ENCODE measurements at places on chromosomes 4 and X.

DNA sequence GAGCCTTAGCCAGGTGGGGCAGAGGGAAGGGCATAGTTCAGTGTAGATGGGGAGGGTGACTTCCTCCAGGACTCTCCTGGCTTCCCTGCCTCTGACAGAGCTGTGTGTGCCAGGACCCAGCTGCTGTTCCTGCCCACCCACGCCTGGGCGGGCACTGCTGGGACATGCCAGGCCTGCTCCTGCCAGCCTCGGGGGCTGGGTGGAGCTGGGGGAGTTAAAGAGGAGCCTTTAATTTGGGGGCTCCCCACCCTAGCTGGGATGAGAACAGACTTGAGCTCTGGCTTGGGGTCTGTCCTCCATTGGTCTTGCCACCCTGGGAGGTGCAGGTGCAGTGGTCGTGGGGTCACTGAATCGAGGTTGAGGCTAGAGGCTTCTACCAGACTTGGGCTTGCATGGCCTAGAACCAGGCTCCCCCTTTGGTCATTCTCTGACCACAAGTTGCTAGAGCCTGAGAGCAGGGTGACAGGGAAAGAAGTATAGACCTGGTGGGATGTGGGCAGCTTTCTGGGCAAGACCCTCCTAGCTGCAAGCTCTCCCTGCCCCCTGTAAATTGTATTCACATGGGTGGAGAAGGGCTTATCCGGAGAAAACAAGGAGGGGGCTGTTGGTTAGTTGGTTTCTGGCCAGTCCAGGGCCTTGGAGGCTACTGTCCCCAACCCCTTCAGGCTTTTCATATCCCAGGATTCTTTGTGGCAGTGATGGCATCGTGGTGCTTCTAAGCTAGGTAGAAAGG, 5.7 kb downstream of the EFNB1 start:
- DNase-seq: no peak

- no peak for DNase-seq
Measured at GRCh38 chr4:26896636-26897035, 36.0 kb downstream of the STIM2 start.

- no peak for DNase-seq
Measured at GRCh38 chr4:110780538-110780937, 157.7 kb upstream of the PITX2 start.

GRCh38 chr4:147616849-147617172, 386 bp upstream of the TMEM184C start:
- DNase-seq: no peak

DNA sequence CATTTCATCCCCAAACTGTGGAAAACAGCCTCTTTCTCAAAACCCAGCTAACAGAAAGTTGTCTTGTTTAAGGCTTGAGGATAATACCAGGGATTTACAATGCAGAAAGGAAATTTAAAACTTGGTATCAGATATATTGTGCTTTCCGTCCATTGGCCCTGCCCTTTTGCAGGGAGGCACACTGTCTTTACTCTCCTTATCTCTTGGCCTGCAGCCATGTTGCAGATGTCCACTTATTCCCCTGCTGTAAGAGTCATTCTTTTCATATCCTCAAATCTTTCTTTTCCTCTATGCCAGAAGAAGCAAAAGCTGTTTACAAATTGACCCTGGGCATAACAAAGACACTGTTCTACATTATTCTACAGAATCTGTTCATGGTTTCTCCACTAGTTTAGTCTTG, 75.6 kb upstream of the DYNLT3 start:
- no peak for DNase-seq

DNA sequence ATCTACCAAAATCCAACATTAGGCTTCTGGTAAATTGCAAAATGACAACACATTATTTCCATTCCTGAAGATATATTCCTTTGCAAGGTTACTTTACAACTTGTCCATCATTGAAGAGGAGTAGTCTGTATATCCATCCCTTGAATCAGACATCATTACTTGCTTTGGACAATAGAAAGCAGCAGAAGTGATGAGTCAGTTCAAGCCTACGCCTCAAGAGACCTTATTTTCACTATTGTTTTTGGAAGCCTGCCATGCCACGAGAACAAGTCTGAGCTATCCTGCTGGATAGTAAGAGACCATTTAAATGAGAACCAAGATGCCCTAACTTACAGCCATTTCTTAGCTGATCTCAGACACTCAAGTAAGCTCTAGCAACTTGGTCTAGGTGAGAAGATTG, 246.0 kb upstream of the HHIP start:
- no peak for DNase-seq

- no peak for DNase-seq
Measured at GRCh38 chr4:62324215-62324614, 1124.1 kb downstream of the ADGRL3 start.

DNA sequence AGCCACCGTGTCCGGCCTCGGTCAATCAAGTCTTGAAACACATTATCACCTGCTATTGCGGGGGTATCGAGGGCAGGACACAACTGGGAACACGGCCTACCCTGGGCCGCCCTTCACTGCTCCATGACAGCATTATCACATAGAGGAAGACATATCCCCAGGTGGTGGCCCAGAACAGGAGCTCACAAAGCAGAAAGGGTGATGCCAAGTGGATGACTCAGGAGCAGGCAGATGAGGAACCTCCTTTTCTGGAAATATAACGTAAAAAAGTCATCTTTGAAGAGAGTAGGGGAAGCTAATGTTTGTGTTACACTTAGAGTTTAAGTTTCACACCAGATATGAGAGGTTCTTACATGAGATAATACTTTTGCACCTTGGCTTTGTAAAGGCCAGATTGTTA, 5.3 kb upstream of the SUPT20HL1 start:
- no peak for DNase-seq

- DNase-seq: no peak
Measured at GRCh38 chr4:76702440-76703122, 195.4 kb downstream of the SOWAHB start.

DNA sequence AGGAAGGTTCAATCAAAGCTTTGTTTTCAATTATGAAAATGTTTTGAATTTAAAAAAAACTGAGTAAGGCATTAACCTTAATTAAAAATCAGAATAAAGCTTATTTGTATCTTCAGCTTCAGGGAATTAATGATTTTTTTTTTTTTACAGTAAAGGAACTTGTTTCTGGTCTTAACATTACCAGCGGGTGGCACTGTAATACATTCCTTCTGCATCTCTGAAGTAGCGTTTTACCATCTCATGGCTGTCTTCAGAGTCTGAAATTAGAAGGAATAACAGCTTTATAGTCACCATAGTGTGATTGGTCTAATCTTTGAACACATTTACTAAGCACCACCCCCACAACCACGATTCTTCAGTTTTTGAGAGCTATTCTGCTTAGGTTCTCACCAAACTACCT, 102.6 kb downstream of the IL1RAPL2 start:
- no peak for DNase-seq

- DNase-seq: no peak
Measured at GRCh38 chr4:106358899-106359298, 9.7 kb downstream of the GIMD1 start.

DNA sequence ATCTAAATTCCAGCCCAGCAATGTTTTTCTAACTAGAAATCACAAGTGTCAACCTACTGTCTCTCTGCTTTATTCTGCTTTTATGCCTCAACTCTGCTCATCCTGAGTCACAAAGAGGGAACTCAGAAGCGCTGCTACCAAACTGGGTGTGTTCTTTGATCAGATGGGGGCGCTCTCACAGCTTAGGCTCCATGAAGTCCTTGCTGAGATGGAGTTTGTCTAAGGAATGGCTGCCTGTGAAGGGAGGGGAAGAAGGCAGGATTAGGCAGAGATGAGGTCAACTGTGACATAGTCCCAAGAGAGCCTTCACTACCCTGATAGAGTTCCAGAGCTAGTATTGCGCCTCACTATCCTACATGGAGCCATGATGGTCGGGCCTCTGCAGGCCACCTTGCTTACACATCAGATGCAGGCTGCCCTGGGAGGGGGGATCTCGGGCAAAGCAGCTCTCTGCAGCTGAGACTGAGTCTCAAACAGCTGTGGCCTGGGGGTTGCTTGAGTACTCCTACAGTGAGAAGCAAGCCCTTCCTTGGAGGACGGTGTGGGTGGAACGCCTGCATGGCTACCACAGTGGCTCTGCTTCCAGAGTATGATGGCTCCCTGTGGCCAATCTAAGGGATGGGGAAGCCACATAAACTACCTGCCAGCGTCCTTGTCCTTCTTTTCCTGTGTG, 219.9 kb downstream of the CCNG2 start:
- no peak for DNase-seq

- DNase-seq: no peak
Measured at GRCh38 chrX:21806691-21807090, 32.7 kb upstream of the MBTPS2 start.

- no peak for DNase-seq
Measured at GRCh38 chrX:13177921-13178566, 133.6 kb upstream of the FAM9C start.

GRCh38 chr4:7648544-7649395, 214.0 kb upstream of the PSAPL1 start:
- no peak for DNase-seq

GRCh38 chr4:98864560-98864959, 64.4 kb downstream of the EIF4E start:
- DNase-seq: no peak

DNA sequence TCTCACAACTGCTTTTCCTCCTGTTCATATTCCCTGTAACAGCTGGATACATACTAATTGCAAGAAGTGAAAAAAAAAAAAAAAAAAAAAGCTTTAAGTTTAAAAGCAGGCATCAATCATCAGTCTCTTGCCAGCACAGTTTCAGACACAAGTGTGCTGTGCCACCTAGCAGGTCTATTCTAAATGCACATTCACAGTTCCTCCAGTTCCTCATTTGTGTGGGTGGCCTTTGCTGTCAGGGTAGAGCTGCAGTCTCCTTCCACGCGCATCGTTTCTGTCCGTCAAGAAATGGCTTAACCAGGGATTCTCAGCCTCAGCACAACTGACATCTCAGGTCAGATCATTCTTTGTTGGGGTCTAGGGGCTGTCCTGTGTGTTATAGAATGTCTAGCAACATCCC, 61.6 kb downstream of the SCML1 start:
- no peak for DNase-seq

- DNase-seq: no peak
Measured at GRCh38 chr4:181775298-181775697, 467.9 kb upstream of the TENM3 start.

DNA sequence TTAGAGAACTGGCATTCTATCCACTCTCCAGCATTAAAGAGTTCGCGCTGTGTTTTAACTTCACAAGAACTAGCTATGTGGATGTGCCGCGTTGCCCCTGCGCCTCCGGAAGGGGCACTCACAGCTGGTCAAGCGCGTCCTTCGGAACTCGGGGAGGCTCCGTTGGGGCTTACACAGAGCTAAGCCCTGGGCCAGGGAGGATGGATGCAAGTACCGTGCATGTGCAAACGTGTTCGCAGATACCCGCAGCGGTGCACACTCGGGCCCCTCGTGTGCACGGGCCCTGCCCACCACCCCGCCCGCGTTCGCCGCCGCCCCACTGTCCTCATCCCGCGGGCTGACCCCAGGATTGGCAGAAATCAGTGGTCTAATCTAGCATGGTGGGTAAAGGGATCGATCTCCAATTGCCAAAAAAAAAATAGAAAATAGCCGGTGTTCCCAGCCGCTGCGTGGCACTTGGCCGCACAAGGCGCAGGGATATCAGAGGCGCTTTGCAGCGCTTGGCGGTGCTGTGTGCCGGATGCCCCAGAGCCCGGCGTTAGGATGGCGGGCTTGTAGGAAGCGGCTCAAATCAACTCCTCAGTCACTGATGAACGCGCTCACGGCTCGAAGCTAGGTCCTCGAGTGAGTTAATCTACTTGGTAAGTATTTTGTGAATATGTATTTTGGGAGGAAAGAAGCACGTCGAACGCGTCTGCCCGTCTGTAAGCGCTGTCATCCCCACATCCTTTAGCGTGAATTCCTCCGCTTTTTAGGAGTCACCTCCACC, 989 bp upstream of the PCDH10 start:
- DNase-seq: no peak

DNA sequence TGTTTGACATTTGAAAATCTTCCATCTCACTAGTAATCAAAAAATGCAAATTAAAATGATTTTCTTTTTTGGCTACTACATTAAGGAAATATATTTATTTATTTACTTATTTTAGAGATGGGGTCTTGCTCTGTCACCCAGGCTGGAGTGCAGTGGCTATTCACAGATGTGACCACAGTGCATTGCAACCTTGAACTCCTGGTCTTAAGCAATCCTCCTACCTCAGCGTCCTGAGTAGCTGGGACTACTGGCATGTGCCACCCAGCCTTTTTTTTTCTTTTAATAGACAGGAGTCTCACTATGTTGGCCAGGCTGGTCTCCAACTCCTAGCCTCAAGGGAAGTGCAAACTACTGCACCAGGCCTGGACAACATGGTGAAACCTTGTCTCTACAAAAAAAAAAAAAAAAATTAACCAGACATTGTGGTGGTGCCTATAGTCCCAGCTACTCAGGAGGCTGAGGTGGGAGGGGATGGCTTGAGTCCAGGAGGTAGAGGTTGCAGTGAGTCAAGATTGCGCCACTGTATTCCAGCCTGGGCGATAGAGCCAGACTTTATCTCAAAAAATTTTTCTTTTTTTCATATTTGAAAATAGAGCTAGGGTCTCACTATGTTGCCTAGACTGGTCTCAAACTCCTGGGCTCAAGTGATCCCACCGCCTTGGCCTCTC, 4.4 kb upstream of the SMIM14 start:
- DNase-seq: no peak

GRCh38 chr4:175770555-175770954, 41.5 kb downstream of the GPM6A start:
- no peak for DNase-seq

DNA sequence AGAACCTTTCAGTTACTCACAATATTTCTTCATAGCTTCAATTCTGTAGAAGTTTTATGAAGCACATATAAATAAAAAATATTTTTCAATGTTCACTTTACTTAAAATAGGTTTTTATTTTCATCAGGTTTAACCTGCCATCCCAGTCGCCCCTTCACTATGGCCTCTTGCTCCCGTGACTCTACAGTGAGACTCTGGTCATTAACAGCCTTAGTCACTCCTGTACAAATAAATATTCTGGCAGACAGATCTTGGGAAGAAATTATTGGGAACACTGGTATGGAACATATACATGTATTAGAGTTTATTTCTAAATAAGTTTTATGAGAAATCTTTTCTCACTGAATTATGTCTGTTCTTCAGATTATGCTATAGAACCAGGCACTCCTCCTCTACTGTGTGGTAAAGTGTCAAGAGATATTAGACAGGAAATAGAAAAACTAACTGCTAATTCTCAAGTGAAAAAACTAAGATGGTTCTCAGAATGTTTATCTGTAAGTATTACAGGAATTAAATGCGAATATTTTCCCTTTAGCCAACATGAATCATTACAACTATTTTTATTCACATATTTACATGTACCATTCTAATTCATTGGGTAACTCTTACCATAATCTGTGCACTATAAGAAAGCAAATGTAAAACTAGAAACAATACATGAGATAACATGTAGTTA, 45.6 kb downstream of the SPATA4 start:
- no peak for DNase-seq

DNA sequence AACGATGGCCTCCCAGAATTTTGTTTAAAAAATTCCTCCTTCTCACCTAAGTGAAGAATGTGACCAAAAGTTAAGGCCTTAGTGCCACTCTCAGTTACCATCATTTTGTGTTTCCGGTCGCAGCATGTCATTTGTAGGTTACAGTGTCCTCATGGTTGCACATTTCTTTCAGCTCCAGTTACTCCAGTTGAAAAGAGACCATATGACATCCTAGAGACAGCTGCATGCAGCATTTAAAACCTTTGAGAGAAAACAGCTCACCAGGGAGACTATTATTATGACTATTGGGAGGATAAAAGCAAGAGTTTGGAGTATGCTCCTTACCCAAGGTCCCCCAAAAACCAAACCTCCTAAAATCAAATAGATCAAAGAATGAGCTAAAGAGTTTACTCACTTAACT, 45.8 kb downstream of the MGARP start:
- no peak for DNase-seq
